ENCODE measurements at places on chromosomes 7 and 10.

DNA sequence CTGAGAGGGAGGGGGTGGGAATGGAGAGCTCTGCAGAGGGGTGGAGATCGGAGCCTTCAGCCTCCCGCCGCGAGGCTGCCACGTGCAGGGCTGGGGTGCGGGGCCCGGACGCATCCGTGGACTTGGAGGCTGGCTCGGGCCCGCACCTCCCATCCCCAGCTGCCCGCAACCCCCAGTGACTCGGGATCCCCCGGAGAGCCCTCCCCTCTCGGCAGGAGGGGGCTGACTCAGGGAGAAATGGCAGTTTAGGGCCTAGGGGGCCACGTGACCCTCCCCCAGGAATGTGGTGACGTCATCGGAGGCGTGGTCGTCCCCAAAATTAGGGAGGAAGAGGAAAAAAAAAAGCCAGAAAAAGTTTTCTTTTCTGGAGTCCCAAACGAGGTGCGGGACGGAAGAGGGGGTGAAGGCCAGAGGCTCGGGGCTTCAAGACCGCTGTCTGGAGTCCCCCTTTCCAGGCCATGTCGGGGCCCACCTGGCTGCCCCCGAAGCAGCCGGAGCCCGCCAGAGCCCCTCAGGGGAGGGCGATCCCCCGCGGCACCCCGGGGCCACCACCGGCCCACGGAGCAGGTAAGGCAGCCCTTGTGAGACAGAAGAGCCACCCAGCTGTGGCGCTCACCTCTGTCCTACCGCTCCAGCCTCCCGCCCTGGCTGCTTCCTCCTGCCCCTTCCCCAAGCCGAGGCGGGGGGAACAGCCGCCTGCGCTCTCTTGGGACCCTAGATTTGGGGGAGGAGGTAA lies at the start of gene TRIP6:
TSS of gene TRIP6 (plus strand) at position 348 of the 736 bp plus-strand sequence. CDS start at position 459, 111 bp downstream.
- no peak for DNase-seq

- peak; percentile 26 for DNase-seq
Measured at GRCh38 chr10:23280419-23281043, 64.1 kb downstream of the C10orf67 start.

GRCh38 chr10:82778908-82779307 lies 903.9 kb downstream of the NRG3 start:
- DNase-seq, result no peak

GRCh38 chr7:155660059-155660757 lies 15.7 kb downstream of the RBM33 start:
- no peak for DNase-seq

DNA sequence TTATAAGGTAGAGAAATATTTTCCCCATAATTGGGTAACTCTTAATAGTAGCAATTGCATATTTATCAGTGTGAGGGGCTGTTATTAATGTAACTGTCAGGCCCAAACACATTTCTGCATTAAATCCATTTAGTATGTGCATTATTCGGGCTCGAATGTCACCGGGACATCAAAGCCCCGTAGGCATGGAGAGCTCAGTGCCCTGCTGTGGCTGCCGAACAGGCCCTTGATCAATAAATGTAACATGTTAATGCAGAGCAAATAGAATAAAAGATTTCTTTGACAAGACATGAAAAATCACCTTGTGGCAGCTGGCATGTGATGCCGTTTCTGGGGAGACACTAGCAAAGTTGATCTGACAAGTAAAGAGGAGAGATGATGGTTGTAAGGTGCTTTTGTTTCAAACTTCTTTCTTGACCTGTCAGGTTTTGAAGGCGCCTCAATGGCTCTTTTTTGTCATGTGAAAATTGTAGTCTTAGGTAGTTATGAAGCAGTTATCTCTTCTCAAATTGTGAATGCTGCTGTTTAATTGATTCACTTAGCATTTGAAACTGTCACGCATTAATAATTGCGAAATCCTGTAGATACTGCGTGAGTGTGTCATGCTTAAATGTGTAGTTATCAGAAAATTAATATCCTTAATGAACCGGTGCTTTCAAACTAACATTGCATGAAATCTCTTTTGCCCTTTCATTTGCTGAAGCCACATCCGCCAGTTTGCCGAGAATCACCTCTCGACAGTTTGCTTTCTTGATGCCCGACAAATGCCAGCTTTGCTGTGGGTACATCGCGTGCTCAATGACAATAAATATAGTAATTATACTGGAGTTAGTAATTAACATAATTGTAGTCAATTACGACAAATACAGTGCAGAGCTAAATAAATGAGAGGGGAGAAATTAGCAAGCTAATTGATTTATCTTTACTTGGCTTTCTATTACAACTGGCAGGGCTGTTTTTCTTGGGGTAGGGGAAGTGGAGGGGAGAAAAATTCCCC lies 19.5 kb downstream of the LRMDA start:
- no peak for DNase-seq

DNA sequence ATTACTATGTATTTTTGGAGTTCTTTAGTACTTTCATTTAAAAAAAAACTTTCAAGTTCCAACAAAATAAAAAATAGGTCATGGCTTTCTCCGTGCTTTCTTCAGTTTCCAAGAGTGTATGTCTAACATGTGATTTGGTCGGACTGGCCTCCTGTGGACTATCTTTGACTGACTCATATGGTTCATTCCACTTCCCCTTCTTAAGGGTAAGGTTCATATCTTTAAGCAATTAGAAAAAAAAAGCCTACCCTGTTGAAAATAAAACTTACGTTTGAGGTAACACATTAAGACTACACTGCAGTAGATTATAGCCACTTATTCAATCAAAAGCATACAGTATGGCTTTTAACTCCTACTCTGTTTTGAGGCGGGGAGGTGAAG lies 112.8 kb upstream of the AHR start:
- DNase-seq, result no peak

DNA sequence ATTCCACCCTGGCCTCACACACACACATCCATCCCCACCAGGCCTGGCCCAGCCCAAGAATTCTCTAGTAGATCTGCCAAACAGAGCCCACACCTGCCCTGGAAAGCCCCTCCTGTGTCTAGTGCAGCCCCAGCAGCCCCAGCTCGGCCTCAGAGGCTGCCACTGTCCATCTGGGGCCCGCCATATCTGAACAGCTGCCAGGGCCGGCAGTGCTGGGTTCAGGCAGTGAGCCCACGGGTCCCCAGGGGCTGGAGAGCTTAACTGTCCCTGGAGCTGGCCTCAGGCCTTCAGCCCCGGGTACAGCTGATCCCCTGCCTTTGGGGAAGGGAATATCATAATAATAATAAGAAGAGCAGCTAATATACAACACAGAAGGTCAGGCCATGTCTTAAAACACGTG lies 574 bp downstream of the MYL10 start:
- no peak for DNase-seq

DNA sequence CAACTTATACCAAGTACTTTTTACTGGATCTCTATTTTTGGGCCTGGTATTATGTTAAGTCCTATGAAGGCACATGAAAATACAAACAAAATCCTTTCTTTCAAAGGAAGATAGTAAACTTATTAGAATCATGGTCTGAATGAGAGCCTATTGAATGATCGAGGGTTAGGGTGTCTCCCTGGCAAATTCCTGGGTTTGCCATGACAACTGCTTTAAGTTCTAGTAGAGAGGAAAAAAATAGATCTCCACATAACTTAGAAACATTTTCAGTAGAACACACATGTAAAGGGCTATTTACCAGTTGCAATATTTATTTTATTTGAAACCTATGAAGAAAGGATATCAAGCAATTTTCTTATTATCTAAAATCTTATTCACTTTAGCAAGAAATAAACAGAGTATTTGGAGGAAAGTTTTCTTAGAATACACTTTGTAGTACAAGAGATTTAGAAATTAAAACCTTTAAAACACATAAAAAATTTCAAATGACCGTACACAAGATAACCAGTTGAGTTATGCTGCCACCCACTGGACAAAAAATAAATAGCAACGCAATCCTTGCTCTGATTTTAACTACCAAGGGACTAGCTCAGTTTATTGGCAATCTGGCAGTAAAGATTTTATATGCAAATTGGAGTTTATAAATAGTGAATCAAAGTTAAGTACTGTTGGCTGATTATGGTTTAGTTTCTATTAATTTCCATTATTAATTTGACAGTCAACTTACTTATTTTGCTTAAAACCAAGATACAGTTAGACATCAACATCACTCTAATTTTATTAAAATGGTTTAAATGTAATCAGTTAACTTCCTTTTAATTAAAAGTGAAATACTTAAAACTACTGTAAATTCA lies 33.9 kb downstream of the CACUL1 start:
- DNase-seq, result no peak

DNA sequence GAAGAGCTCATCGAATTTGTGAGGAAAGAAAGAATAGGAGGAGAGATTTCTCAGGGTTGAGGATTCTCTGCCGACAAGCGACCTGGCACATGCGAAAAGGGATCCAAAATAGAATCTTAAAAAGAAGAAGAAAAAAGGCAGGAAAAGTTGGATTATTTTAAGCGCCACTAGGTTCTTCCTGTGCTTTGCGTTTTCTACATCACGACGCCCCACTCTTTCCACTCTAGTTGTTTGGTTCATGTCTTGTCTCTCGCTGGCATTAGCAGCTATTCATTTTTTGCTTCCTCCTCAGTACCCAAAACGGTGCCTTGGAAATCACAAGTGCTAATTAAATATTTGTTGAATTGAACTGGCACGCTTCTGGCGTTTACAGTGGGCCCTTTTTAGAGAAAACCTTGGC lies 674 bp upstream of the FRA10AC1 start:
- peak; percentile 24 for DNase-seq

GRCh38 chr7:39085590-39086049 lies 107.9 kb downstream of the POU6F2 start:
- no peak for DNase-seq

Measured in T-helper 2 cell (primary cell).